ENCODE measurements at places on chromosomes 16 and 17.

- no peak for DNase-seq
These were observed 17.7 kb downstream of the ETV4 start for GRCh38 chr17:43528319-43528987.

DNA sequence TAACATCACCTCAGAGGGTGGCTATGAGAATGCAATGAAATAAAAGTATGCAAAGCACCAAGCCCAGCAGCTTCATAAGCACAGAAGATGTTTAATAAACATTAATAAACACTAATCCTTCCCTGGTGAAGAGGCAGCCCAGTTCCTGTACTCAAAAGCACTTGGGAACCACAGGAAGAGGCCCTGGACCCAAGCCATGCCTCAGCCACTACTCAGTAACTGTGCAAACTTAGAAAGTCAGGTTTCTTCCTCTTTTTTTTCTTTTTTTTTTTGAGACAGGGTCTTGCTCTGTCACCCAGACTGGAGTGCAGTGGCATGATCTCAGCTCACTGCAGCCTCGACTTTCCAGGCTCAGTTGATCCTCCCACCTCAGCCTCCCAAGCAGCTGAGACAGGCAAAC is 5.3 kb downstream of the ARHGAP17 start:
- DNase-seq = no peak

- DNase-seq = no peak
These were observed 17.1 kb downstream of the STX4 start for GRCh38 chr16:31050280-31051030.

- no peak for DNase-seq
These were observed at the start of gene LGALS9 for GRCh38 chr17:27630607-27631410. Gene LGALS9, plus strand, starts transcription at chr17:27631188. Its CDS starts 78 bp downstream, at chr17:27631266.

DNA sequence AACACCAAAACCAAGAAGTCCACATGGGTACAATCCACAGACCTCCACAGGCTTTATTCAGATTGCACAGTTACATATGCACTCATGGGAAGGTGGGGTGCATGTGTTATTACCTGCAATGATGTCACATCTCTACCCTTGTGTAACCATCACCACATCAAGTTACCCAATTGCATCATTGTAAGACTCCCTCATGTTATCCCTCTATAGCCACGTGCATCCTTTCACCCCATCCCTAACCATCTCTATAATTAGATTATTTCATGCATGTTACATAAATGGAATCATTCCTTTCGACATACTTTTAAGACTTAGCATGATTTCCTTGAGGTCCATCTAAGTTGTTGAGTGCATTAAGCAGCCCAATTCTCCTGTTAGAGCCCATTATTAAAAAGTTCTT is 408.2 kb upstream of the C16orf82 start:
- DNase-seq = no peak

GRCh38 chr16:77833921-77834634 is 45.7 kb downstream of the VAT1L start:
- DNase-seq = no peak

DNA sequence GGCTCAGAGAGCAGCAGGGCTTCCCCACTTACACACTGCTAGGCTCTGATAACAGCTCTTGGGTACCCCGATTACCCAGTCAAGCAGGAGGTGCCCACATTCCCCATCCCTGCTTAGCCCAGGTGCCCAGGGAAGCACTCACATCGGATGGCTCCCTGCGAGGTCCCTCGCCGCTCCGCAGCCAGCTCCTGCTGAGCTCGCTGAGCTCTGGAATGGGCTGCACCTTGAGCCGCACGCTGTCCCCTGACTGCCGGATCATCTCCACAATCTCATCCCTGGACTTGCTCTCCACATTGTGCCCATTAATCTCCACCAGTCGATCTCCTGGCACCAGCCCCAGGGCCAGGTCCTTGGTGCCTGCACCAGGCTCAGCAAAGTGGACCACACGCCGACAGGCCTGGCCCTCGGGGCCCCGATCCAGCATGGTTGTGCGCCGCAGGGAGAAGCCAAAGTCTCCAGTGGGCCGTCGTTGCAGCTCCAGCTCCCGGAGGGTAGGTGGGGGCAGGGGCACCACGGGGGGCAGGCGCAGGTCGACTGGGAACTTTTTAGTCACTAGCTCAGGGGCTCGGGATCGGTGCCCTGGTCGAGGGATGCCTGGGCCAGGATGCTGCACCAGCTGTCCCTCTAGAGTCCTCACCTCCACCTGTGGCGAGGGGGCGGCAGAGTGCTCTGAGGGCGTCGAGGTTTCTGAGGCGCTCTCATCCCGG is 14.2 kb downstream of the MYO18A start:
- no peak for DNase-seq

- no peak for DNase-seq
These were observed 5.2 kb upstream of the OR4D2 start for GRCh38 chr17:58161566-58161965.

DNA sequence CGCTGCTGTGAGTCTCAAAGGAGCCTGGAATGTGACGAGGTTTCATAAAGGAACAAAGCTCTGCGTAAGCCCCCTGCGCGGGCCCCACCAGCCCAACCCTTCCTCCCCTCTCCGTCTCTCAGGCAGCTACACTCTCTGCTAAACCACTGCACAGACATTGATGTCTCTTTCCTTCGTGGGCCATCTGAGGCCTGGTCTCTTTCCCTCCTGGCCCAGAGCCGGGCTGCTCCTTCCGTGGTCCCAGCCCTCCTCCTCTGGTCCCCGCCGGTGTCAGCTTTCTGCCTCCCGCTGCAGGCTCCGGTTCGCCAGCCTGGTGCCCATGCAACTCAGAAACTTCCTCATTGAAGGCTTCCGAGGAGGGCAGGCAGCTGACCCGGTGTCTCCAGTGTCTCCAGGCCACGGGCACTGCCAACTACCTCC is 7.4 kb downstream of the SCARF1 start:
- no peak for DNase-seq

GRCh38 chr16:49459953-49460735 is 86.5 kb downstream of the C16orf78 start:
- DNase-seq = no peak

DNA sequence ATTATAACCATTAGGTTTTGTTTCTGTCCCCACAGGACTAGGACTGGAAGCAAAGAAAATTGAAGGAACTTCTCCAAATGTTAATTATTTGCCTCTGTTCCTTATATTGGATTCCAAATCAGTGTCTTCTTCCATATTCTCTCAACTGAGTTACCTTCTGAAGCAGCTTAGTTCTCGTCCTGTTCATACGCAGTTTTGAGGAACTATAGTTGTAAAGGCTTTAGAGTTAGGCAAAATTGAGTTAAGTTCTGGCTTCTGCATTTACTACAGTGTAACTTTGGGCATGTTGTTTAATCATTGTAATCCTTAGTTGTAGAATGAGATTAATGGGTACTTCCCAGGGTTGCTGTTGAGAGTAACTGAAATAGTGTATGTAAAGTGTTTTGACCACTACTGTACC is 11.2 kb downstream of the CBFB start:
- no peak for DNase-seq

DNA sequence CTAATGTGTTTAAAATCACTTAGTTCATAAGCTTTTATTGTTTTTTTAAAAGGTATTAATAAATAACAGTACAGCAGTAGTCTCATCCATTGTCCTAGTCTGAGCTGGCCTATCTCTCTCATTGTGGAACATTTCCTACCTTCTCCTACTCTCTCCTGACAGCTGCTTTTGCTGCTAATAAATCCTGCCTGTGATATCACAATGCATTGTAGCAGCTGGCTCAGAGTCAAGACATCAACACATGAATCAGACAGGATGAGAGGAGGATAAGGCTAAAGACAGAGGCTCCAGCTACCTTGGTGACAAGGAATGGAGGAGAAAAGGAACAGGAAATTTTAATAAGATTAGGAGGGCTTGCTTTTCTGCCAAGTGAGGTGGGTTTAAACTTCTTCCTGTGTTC is 626.1 kb downstream of the HS3ST4 start:
- DNase-seq = no peak

GRCh38 chr16:63216696-63217423 is 1180.6 kb upstream of the CDH8 start:
- DNase-seq = no peak

- DNase-seq = no peak
These were observed 3.8 kb upstream of the DCAF7 start for GRCh38 chr17:63546308-63547082.

GRCh38 chr17:70405492-70406220 is 236.3 kb downstream of the KCNJ2 start:
- DNase-seq = no peak

DNA sequence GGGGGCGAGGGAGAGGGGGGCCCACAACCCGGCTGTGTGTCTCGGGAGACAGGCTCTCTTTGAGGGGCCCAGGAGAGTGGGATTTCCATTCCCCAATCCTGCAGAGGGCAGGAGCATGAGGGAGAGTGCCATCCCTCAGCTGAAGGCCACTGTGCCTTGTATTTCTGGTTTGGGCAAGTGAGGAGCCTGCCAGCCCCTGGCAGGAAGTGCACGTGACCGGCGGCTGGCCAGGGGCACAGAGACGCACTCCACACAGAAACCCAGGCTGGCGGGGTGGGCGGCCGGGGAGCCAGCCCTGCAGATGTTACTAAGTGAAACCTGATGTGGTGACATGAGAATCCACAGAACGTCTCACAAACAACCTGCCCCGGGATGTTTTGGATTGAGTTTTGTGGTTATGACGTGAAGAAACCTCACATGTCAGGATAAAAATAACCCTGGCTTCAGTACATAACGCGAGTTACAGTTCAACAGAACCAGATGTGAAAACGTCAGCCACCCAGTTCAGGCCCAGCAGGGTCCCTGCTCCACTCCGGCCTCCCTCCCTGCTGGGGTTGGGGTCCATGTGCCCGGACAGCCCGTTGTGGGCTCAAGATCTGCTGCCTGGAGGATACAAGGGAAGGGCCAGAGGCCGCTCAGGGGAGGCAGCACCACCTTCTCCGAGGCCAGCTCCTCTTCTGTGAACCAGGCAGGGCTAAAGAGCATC is 51.7 kb upstream of the MTSS2 start:
- peak; percentile 93 for DNase-seq

DNA sequence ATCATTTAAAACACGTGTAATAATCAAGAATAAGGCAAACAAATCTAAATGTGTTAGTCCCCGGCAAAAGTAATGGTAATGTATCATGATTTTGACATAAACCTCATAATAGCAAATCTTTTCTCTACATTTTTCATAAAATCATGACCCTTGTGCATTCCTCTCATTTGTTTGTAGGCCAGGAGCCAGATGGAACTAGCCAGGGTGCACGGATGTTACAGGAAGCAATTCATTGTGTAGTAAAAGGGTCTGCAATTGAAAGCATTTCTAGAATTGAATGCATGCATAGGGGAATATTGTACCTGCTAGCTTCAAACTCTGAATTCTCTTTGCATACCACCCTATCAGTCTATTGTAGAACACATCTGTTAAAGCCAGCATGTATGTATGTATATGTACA is 66.6 kb downstream of the CNTNAP4 start:
- DNase-seq = no peak

GRCh38 chr16:84234321-84235241 is 5.2 kb downstream of the KCNG4 start:
- no peak for DNase-seq

DNA sequence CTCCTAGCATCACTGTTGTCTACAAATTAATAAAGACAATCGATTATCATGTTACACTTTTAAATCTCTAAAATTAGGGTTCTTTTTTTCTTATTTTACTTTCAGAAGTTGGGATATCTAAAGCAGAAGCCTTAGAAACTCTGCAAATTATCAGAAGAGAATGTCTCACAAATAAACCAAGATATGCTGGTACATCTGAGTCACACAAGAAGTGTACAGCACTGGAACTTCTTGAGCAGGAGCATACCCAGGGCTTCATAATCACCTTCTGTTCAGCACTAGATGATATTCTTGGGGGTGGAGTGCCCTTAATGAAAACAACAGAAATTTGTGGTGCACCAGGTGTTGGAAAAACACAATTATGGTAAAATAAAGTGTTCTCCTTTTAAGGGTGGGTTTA is 2.4 kb downstream of the RAD51C start:
- DNase-seq = no peak

- no peak for DNase-seq
These were observed 63.2 kb upstream of the SLC12A3 start for GRCh38 chr16:56801762-56802161.

DNA sequence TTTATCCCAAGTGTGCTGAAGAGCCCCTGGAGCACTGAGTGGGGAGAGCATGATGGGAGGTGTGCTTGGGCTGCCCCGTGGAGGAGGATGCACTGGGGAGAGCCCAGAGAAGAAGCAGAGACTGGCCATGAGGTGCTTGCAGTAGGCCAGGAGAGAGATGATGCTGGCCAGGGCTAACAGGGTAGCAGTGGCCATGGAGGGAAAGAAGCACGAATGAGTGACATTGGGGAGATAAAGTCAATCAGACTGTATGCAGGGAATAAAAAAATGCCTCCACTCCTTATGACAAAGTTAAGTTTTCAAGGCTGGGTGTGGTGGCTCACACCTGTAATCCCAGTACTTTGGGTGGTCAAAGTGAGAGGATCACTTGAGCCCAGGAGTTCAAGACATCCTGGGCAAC is 5.4 kb upstream of the TMEM220 start:
- DNase-seq = no peak

DNA sequence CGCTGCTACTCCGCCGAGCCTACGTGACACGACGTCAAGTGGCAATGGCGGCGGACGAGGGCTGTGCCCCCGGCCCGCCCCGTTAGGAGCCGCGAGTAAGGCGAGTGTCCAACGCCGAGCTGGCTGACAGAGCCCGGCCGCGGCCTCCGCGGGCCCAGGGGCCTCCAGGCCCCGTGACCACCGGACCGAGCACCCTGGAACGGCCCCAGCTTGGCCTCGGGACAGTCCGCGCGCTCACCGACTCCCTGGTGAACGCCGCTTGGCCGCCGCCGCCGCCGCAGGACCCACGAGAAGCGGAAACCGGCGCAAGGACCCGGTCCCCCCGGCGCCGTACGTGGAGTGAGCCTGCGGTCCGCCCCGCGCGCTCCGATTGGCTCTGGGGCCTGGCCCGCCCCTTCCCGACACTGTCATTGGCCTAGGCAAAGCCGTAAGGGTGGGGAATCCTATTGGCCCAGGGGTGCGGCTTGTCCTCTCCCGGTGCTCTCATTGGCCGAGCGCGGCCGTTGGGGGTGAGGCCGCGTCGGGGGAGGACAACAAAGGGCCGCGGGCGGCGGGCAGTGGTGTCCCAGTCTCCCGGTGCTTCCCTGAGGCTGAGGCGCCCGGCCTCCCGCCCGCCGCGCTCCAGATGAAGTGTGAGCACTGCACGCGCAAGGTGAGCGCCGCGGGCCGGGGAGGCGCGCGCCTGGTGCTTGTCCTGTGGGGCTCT is at the start of gene NARF:
TSS of gene NARF (plus strand) at position 563 of the 706 bp plus-strand sequence. CDS start at position 626, 63 bp downstream.
- DNase-seq = peak; percentile 98

DNA sequence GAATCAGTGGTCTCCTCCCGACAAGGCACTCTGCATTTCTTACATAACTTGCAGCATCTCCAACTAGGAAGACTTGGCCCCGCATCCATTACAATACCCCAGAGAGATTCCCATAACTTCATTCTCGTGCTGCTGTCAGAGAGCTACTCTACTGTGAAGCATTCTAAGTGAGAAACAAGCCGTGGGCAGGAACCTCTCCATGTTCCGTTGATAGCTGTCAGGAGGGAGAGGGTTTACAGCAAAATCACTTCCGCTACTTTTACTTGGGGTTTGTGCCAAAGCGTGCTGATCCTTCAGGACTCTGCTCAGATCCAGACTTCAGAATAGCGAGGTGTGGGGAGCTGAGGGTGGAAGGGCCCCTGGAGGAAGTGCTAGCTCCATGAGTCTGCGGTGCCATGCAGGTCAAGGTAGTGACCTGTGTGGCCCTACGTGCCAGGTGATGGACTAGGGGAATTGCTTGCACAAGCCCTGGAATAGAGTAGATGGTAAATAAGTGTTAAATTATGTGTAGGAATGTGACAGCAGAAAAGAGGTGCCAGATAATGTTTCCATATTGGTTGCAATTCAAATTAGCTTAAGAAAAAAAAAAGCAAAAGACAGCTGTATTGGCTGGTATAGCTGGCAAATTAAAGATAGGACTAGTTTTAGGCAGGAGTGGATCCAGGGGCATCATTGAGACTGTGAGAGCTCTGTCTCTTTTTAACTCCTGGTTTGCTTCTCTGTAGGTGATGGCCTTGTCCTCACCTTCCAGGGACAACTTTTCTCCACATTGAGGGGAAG is 358.5 kb upstream of the ERCC4 start:
- DNase-seq = no peak
